ENCODE measurements at places on chromosomes 4 and X.

DNA sequence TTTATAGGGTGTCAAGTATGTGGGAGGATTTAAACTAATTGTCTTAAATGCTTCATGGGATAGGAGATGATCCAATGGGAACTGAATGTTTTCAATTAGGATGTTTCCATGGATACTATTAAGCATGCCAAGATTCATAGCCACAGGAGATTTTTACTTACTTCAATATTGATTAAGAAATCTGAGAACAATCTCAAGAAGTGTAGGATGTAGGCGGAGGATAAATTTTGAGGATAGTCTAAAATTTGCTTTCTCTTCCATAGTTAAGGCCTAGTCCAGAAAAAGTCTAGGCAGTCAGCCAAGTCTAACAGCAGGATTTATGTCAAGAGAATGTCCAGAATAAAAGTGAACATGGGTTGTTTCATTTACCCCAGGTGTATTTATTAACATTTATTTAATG lies 32.8 kb downstream of the REPS2 start:
- no peak for DNase-seq

DNA sequence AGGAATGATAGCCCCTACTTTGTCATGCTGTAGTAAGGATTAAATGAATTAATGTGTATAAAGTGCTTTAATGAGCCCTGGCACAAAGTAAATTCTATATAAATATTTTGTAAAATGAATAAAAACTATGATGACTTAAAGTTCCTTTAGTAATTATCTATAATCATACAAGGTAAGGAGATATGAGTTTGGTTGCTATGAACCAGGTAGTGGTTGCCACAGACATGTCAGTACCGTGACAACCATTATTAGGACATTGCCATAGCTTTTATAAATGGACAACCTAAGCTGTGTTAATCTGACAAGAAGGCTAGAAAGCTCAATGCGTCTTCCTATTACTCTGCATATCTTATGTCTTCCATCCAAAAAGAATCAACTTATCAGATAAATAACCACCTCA lies at the start of gene ARL13A:
TSS of gene ARL13A (plus strand) at position 301 of the 400 bp plus-strand sequence. CDS start 3,982 bp downstream, outside the sequence.
- DNase-seq = no peak

GRCh38 chr4:173246719-173247118 lies 78.1 kb downstream of the GALNT7 start:
- no peak for DNase-seq

DNA sequence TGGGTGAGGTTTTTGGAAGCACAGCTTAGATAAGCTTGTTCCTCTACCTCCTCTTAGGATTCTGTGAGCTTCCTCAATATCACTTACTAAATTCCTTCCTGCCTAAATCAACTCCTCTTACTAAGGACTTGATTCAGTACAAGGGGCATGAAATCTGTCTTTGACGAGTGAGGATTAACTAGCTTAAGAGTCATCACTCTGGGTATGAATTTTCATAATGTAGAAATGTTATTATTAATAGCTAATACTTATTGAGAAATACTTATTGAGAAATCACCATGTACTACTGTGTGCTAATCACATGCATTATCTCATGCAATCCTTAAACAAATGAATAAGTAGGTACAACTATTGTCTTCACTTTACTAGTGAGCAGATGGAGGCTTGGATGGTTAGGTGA lies 28.6 kb downstream of the TRPC3 start:
- no peak for DNase-seq

DNA sequence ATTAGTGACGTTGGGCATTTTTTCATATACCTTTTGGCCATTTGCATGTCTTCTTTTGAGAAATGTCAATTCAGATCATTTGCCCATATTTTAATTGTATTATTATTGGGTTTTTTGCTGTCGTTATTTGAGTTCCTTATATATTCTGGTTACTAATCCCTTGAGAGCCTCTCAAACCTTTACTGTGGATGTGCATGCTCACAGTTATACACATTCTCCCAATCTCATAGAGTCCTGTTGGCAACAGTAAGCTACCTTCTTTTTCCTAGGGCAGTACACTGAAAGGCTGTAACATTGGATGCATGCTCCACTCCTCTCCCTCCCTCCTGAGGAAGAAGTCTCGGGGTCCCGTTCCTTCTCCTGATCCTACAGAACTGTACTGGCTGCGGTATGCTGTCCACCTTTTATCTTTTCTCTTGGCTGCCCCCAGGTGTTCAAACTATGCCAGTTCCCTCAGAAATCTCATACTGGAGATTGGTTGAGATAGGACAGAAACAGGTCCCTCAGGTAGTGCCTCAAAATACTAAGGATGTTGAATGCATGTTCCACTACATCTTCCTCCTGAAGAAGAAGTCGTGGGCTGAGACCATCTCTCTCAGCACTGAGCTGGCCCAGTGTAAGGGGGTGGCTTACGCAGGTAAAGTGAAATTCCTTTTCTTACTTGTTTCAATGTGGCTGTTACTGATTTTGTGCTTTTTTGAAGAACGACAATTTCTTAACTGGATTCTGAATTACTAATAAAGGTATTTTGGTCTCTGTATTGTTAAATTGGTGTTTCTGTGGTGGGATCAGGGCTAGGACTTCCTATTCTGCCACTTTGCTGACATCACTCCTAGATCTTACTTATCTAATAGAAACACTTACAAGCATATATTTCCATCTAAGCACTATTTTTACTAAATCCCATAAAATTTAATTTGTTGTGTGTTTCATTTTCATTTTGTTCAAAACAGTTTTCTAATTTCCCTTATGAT lies 145.4 kb upstream of the HUWE1 start:
- peak; percentile 30 for DNase-seq

GRCh38 chrX:21524008-21524407 lies 134.1 kb downstream of the KLHL34 start:
- no peak for DNase-seq
